ENCODE measurements at places on chromosomes 5 and 9. TPM values are rescaled to one million over a fixed set of nuclear protein-coding genes. Genes with fewer than 3 reads are reported as not detected.

The BAAT gene
- total RNA-seq: not detected

The EGFL7 gene
- 15.6 TPM for total RNA-seq

The SLC6A19 gene
- total RNA-seq: not detected

The CFAP157 gene
- 0.09 TPM for total RNA-seq

Measured in smooth muscle cell of bladder (primary cell).